Activated CD8-positive, alpha-beta memory T cell treated with anti-CD3 and anti-CD28 coated beads, Interleukin-2, amount 50 U/mL, for 4 hours (primary cell): ENCODE measurements at places on chromosomes 4 and X.

DNA sequence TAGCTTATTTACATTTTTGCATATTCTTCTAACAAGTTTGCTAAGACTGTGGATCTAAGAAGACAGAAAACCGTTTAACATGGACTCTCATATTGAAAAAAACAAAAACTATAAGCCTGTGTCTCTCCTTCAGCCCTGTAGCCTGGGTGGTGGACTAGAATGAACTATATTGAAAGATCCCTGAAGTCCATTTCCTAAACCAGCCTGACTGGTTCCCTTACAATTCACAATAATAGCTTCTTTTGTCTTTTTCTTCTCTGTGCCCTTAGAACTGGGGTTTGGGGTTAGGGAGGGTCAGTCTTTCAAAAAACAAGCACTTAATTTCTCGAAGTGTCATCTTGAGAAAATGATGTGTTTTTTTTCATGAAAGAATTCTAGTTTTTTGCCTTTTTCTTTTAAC lies 59.0 kb downstream of the GSTCD start:
- no peak for DNase-seq

GRCh38 chr4:85748654-85749053 lies 273.7 kb downstream of the ARHGAP24 start:
- no peak for DNase-seq

- no peak for DNase-seq
Observed at GRCh38 chr4:40204507-40205258, 7.9 kb downstream of the RHOH start.

DNA sequence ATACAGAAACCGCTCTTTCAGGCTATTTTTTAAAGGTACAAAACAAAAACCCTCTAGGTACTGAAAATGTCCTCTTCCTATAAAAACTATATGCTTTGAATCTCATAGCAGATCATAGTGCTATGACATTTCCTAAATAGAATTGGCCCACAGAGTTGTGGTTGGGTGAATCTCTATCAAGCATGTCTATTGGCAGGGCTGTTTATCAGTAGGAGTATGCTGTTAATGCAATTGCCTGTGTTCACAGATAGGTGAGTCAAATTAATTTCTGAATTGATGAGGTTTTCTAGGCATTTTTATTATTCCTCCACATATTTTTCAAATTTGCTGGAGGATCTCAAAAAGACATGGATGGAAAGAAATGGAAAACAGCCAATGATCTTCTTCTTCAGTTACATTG lies 73.9 kb downstream of the QRFPR start:
- no peak for DNase-seq

GRCh38 chr4:1985780-1986577 lies 22.8 kb downstream of the NELFA start:
- DNase-seq = no peak

DNA sequence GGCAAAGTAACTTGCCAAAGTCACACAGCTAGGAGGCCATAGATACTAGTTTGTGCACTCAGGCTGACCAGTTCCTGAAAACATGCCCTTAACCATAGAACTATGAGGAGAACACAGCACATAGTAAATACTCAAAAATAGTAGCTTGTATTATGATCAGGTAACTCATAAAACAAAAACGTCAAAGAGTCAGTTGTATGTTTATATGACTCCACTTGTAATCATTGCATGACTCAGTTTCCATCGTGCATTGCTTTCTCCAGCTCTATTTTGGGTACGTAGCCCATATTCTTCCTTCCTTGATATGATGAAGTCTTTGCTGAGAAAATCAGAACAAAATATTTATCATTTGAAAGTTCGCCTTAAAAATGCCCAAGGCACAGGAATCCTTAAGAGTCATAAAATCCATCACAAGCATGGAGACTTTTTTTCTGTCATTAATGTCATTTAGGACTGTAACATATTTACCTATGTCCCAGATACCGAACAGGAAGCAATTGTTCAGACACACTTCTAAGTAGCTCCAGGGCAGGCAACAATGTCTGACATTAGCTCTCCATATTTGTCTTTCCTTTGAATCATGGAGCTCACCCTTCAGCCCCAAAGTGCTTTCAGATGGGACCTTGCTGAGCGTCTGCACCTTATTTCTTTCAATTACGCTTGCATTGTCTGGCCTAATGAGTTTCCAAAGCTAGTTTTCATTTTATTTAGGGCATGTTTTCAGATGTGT lies 11.2 kb upstream of the MID1 start:
- DNase-seq = no peak

- no peak for DNase-seq
Observed at GRCh38 chr4:104352211-104352610, 142.5 kb downstream of the CXXC4 start.

- DNase-seq = no peak
Observed at GRCh38 chrX:2709556-2709955, 18.5 kb downstream of the CD99 start.

GRCh38 chrX:70264784-70265183 lies 3.4 kb upstream of the ARR3 start:
- DNase-seq = no peak

GRCh38 chr4:106864231-106864630 lies 171.9 kb downstream of the DKK2 start:
- no peak for DNase-seq

DNA sequence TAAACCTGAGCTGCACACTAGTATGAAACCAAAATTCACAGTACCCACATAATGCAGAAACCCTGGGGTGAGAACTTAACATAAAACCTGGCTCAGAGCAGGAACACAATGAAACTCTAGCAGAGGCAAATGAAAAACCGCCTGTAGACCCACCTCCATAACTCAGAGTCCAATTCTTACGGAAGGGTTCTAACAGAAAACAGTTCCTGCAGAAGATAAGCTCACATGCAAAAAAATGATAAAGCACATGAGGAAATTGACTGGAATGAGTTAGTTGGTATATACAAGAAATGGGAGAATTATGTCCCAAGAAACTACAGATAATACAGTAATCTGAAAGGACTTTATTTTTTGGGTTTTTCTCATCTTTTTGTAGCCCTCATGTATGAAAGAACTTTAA lies 14.7 kb downstream of the RTL9 start:
- no peak for DNase-seq

DNA sequence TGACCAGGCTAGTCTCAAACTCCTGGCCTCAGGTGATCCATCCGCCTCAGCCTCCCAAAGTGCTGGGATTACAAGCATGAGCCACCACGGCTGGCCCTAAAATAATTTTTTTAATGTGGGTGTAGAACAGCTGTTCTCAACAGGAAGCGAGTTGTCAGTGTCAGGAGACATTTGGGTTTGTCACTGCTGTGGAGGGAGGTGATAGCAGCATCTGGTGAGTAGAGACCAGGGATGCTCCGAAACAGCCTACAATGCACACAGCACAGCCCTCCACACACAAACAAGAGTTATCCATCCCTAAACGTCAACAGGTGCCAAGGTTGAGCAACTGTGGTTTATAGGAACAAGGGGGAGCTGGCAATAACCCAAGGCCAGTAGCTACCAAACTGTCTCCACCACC lies 243.4 kb upstream of the STS start:
- DNase-seq = no peak

DNA sequence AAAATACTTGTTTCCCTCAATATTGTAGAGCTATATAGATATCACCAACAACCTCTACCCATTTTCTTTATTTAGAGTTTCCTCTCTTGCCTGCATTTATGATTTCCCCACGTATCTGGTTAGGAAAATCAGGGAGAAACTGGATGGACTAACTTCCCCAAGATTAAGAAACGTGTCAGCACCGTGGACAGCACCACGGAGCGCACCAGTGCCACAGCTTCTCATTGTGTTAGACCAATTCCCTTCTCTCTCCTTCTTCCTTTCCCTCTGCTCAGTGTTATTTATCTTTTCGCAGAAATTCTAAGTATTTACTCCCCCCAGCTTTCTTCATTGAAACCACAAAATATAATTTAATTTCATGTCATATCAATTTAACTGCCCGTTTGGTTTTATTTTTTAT lies 568.6 kb upstream of the BOD1L1 start:
- DNase-seq = no peak

GRCh38 chr4:39754309-39754708 lies 56.4 kb downstream of the UBE2K start:
- no peak for DNase-seq

- DNase-seq = no peak
Observed at GRCh38 chr4:80382090-80382832, 46.7 kb downstream of the CFAP299 start.

DNA sequence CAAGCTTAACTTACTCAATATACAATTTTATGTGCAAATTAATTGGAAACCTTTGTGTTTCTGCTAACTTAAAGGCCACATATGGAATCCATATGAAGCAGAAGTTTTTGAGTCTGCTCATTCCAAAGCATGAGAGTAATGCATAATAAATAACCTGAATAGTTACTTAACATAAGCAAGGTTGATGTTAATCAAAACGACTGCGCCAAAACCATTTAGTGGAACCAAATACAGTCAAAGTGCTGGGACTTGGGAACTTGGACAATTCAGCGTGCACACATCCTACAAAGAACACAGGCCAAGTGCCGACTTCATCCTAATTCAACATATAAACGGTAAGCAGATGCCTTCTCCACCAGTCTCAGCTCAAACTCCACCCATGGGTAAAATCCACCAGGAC lies 17.0 kb downstream of the TSPAN5 start:
- no peak for DNase-seq

GRCh38 chrX:154355776-154356140 lies 18.7 kb downstream of the FLNA start:
- DNase-seq = no peak

DNA sequence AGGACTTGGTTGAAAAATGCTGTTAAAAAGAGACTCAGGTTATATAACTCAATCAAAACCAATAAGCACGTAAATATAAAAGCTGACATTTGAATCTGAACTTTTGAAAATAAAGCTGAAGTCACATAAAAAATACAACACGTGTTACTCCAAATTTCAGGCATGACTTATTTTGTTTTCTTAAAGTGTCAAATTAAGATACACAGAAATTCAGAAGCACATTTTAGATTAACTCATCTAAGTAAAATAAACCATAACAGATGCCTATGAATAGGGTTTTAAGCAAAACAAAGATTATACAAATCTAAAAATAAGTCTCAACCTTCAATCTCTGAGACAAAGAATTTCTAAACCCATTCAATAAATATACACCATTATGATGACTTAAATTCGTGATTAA lies 124.8 kb downstream of the ANTXR2 start:
- no peak for DNase-seq

DNA sequence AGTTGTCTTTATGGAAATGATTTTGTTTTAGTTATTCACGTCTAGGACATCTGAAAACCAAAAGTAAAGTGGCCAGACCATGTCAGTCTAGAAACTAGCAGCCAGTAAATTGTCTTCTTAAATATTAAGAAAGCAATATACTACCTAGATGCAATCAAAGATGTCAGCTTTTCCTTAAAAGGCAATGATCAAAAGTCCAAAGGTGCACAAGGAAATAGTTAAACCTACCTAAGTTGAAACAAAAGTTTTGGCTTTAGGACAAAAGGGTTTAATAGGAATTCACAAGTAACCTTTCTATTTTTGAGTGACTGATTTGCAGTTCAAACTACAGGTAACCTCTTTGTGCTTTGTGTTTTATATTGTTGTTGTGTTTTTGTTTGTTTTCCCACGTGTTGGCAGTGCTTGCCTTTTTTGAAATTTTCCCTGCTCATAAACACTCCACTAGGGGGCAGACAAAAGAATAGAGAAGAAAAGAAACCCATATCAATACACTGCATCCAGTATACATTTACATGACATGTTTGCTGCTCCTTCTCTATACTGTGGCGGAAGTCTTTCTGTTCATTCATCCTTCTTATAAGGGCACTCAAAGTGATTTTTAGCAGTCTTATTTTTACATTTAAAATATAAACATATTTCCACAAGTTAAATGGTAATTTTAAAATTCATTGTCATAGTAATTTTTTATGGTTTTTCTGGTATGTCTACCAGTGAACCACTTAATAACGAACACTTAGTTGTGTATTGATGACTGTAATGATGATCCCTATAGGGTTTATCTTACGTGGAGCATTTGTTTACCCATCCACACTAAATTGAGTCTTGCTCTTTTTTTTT lies 62.7 kb downstream of the GAB1 start:
- DNase-seq = no peak

GRCh38 chrX:65941775-65942174 lies 98.1 kb downstream of the VSIG4 start:
- DNase-seq = no peak

DNA sequence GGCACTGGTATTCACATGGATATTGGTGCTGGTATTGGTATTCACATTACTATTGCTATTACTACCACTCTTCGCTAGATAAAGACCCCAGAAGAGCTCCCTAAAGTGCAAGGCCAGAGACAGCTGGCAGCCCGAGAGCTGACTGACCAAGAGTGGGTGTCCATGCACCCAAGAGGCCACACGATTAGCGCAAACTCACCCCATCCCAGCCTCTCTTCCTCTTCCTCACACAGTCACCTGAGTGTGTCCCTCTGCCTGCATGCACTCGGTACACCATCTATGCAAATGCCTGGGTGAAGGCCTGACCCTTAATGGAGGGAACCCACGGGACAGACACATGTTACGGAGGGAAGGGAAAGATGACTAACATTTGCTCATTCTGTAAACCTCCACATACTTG lies 86.7 kb downstream of the HAUS3 start:
- DNase-seq = no peak

GRCh38 chrX:72128881-72129280 lies 2.8 kb downstream of the RTL5 start:
- no peak for DNase-seq

- DNase-seq = no peak
Observed at GRCh38 chrX:100477467-100477866, 67.4 kb upstream of the PCDH19 start.

DNA sequence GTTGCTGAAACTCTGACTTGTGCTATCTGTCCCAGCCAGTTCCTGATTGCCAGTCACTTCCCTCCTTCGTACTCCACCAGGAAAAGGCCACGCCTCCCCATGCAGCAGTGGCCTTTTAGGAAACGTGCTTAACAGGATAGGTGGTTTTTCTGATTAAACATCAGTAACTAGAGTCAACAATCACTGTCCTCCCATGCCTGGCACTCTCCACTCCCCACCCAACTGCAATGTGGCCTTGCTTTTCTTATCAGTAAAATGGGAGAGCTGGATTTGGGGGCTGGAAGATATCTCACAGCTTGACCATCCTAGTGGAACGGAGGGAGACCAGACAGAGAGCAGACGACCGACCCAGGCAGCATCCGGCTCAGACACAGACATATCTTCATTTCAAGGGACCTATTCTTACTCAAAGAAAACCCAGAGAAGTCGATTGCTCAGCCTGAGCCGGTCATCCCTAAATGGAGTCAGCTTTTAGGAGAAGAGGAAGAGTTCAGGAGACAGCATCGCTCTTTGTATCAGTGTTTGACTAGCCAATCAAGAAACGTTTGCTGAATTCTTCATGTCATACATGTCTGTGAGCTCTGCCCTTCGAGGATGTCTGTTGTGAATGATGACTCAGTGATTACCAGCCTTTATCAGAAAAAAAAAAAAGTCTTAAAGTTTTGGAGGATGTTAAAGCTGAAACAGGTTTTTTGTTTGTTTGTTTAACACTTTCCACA lies 12.7 kb upstream of the UBA6 start:
- DNase-seq = no peak

DNA sequence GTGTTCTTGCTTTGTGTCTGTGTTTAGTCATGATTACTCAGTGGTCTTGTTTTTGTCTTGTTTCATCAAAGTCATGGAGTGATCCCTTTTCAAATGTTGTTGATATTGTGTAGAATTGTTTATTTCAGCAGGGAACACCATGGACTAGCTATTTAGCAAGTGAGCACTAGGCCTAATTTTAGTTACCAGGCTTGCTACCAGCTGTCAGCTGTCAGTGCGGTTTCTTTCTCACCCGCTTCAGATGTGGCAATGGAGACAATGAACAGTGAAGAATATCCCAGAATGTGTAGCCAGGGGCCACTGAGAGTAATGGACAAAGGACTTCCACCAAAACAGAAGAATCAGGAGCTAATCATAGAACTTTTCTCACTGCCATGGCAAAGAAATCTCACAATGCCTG lies 432.8 kb upstream of the FMR1 start:
- DNase-seq = no peak
